Smooth muscle cell of the umbilical artery (primary cell): ENCODE measurements at places on chromosomes 4 and X. TPM values are rescaled to one million over a fixed set of nuclear protein-coding genes. Genes with fewer than 3 reads are reported as not detected.

PDLIM3 gene
- total RNA-seq = 135 and 158 TPM in 2 replicates

ATP2B3 gene
- total RNA-seq = under 0.01 and 0.09 TPM in 2 replicates

XAGE2 gene
- not detected in 2 replicates for total RNA-seq

FRG1 gene
- total RNA-seq = 19.0 and 25.2 TPM in 2 replicates

GC gene
- not detected in 2 replicates for total RNA-seq

ARHGAP24 gene
- total RNA-seq = 32.9 and 50.8 TPM in 2 replicates

MUC7 gene
- not detected in 2 replicates for total RNA-seq

SMAD1 gene
- total RNA-seq = 12.1 and 16.9 TPM in 2 replicates

ATP6AP1 gene
- 125 and 186 TPM in 2 replicates for total RNA-seq

TMEM255A gene
- under 0.01 and 0.05 TPM in 2 replicates for total RNA-seq

PDZD4 gene
- total RNA-seq = under 0.01 and 0.18 TPM in 2 replicates

SPIN3 gene
- 7.9 and 11.3 TPM in 2 replicates for total RNA-seq

ART3 gene
- total RNA-seq = not detected in 2 replicates
